ENCODE measurements at places on chromosomes 5 and 9.
A peak's percentile ranks its signal among the peaks of the same experiment; 100 is the strongest.

- H3K4me3 ChIP-seq, result peak overlapping the region; percentile 97
- H3K36me3 ChIP-seq, result peaks cover 72% of the 10 kb centered on the region
- no peaks in the 10 kb centered on the region for H3K27me3 ChIP-seq
These were observed 1.9 kb downstream of the RAB24 start for GRCh38 chr5:177301503-177302165.

GRCh38 chr9:123418506-123418905 is 62.5 kb downstream of the CRB2 start:
- H3K4me1 ChIP-seq, result no peaks in the 10 kb centered on the region
- no peak for DNase-seq
- no peak overlapping the region for H3K27ac ChIP-seq
- no peak overlapping the region for H3K4me3 ChIP-seq
- no peaks in the 10 kb centered on the region for H3K27me3 ChIP-seq

GRCh38 chr5:109357807-109358206 is 52.0 kb downstream of the PJA2 start:
- no peak for DNase-seq
- peaks cover 73% of the 10 kb centered on the region for H3K36me3 ChIP-seq

DNA sequence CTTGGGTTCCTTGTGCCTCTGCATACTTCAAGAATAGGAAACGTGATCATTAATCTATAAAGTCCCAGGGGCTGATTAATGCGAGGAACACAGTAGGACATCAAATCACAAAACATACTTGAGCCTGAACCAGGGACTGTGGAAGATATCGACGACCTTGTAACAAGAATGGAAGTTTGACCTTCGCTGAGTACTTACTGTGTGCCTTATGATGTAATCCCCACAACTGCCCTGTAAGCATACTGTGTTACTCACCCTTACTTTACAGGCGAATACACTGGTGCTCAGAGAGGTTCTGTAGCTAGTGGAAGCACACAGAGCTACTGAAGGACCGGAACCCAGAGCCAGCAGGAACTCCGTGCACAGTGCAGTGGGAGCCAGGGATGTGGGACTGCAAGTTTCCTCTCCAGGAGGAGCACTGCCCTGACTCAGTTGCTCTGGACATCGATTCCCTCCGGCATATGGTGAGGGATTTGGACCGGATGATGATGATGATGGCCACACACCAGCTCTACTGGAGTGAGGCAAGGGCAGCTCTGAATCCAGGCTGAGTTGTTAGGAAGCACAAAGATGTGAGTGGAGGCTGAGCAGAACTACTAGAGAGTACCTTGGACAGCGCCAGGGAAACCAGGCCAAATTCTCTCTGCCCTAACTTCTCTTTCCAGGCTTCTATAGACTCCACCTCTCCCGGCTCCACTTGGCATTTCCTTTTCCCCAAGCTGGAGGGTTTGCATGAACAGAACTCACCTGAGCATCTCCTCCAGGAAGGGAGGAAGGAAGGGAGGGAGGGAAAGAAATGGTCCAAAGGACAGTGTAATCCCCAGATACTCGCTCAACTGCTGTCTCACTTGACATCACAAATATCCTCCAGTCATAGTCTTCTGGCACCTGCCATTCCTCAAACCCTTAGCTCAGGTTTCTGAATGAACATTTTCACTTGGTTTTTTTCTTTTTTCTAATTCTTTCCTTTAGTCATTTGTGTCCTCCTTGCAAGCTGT is 1.5 kb upstream of the GABBR2 start:
- H3K4me3 ChIP-seq, result peak overlapping the region; percentile 1
- no peak overlapping the region for H3K27ac ChIP-seq
- no peaks in the 10 kb centered on the region for H3K36me3 ChIP-seq
- peaks cover 12% of the 10 kb centered on the region for H3K4me1 ChIP-seq

- no peak overlapping the region for H3K27ac ChIP-seq
- H3K4me1 ChIP-seq, result no peaks in the 10 kb centered on the region
- H3K4me3 ChIP-seq, result no peak overlapping the region
- DNase-seq, result no peak
These were observed 25.6 kb downstream of the KCNN2 start for GRCh38 chr5:114387433-114387832.

- no peak for DNase-seq
- H3K4me1 ChIP-seq, result peaks cover 75% of the 10 kb centered on the region
- H3K4me3 ChIP-seq, result no peak overlapping the region
- H3K27me3 ChIP-seq, result no peaks in the 10 kb centered on the region
These were observed 8.0 kb downstream of the VDAC1 start for GRCh38 chr5:133996683-133997252.

DNA sequence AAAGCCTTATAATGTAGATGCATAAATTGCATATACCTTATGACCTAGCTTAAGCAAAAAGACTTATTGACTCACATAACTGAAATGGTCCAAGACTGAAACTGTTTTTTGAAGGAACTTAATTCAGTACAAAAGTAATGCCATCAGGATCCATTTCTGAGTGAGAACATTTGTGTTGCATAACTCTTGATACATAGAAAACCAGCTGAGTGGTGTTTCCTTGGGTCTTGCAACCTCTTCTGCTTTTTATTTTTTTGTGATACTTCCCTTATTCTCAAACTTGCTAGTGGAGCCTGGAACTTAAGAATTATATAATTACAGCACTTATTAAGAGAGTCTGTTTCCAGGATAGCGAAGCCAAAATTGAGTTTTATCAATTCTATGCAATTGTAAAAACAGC is 272.0 kb downstream of the MAN2A1 start:
- H3K4me3 ChIP-seq, result no peak overlapping the region
- no peaks in the 10 kb centered on the region for H3K27me3 ChIP-seq

- no peaks in the 10 kb centered on the region for H3K27me3 ChIP-seq
- no peaks in the 10 kb centered on the region for H3K36me3 ChIP-seq
- no peak overlapping the region for H3K27ac ChIP-seq
- H3K4me3 ChIP-seq, result no peak overlapping the region
- DNase-seq, result no peak
These were observed 134.8 kb upstream of the BOD1 start for GRCh38 chr5:173751266-173751600.

GRCh38 chr5:81553567-81554212 is 159.8 kb upstream of the ACOT12 start:
- peaks cover 27% of the 10 kb centered on the region for H3K4me1 ChIP-seq
- DNase-seq, result no peak
- H3K27ac ChIP-seq, result no peak overlapping the region
- no peak overlapping the region for H3K4me3 ChIP-seq

GRCh38 chr9:37919246-37919955 is 15.5 kb upstream of the SLC25A51 start:
- no peaks in the 10 kb centered on the region for H3K27me3 ChIP-seq
- no peaks in the 10 kb centered on the region for H3K4me1 ChIP-seq
- H3K27ac ChIP-seq, result no peak overlapping the region
- H3K36me3 ChIP-seq, result no peaks in the 10 kb centered on the region
- no peak for DNase-seq
- H3K4me3 ChIP-seq, result no peak overlapping the region

GRCh38 chr9:114921171-114921570 is 9.2 kb downstream of the TNFSF8 start:
- peaks cover 92% of the 10 kb centered on the region for H3K36me3 ChIP-seq
- H3K4me3 ChIP-seq, result peak overlapping the region; percentile 21
- H3K27me3 ChIP-seq, result no peaks in the 10 kb centered on the region
- DNase-seq, result no peak
- peak overlapping the region; percentile 87 for H3K27ac ChIP-seq

GRCh38 chr5:143059355-143059754 is 289.2 kb downstream of the ARHGAP26 start:
- H3K27ac ChIP-seq, result no peak overlapping the region
- H3K36me3 ChIP-seq, result peaks cover 80% of the 10 kb centered on the region
- H3K4me1 ChIP-seq, result peaks cover 53% of the 10 kb centered on the region
- no peak overlapping the region for H3K4me3 ChIP-seq

- H3K36me3 ChIP-seq, result no peaks in the 10 kb centered on the region
- no peak overlapping the region for H3K27ac ChIP-seq
- no peaks in the 10 kb centered on the region for H3K4me1 ChIP-seq
- no peak overlapping the region for H3K4me3 ChIP-seq
- DNase-seq, result no peak
These were observed 16.3 kb upstream of the RAD23B start for GRCh38 chr9:107266624-107267368.

GRCh38 chr5:138833726-138834480 is 41.2 kb downstream of the LRRTM2 start:
- peaks cover 4% of the 10 kb centered on the region for H3K27me3 ChIP-seq
- H3K4me1 ChIP-seq, result peaks cover 2% of the 10 kb centered on the region
- H3K27ac ChIP-seq, result no peak overlapping the region
- no peaks in the 10 kb centered on the region for H3K36me3 ChIP-seq

GRCh38 chr5:154315196-154315595 is 124.7 kb downstream of the GALNT10 start:
- H3K27ac ChIP-seq, result no peak overlapping the region
- H3K27me3 ChIP-seq, result no peaks in the 10 kb centered on the region
- peaks cover 19% of the 10 kb centered on the region for H3K4me1 ChIP-seq
- no peak for DNase-seq
- H3K4me3 ChIP-seq, result no peak overlapping the region

- no peak overlapping the region for H3K27ac ChIP-seq
- no peak overlapping the region for H3K4me3 ChIP-seq
- no peak for DNase-seq
- peaks cover 45% of the 10 kb centered on the region for H3K27me3 ChIP-seq
- H3K36me3 ChIP-seq, result no peaks in the 10 kb centered on the region
These were observed 67.0 kb upstream of the DAB2IP start for GRCh38 chr9:121584421-121584820.
